GM03348 (cell line): ENCODE measurements at places on chromosomes 1 and 21.
A peak's percentile ranks its signal among the peaks of the same experiment; 100 is the strongest.

DNA sequence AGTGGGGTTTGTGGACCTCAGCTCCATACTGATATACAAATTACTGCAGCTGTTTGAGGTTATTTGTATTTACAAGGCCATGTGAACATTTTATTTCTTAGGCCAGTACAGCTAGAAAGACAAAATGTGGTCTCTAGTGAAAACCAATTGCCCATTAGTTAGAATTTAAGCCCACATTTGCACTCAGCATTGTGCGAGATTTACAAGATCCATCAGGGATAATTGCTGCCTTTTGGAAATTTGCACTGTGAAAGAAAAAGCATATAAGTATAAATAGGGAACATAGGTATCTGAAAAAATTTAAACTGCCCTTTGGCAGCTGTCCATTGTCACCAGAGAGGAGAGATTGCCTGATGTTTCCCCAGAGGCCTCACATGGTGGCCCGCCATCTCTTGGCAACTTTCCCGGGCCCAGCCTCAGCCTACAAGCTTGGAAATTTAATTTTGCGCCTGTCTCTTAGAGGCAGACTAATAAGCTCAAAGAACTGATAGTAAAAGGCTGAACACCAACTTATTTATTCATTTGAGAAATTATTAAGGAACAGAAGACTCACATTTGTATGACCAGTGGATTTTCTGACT lies 120.7 kb downstream of the MAP3K21 start:
- DNase-seq, result no peak

DNA sequence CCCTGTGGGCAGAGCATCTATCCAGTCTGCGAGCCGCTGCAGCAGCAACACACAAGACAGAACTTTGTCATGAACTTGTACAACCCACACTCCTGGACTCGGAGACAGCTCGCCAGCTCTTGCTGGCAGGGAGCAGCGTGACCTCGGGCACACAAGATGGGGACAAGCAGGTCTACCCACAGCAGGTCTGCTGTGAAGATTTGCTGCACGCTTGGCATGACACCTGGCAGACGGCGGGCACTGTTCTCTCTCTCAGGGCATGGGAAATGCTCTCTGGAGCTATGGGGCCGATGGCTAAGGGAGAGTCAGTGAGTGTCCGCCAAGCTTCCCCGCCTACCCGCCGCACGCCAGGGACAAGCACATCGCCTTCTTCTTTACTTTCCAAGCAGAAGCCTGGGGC lies 90.0 kb downstream of the STUM start:
- no peak for DNase-seq

DNA sequence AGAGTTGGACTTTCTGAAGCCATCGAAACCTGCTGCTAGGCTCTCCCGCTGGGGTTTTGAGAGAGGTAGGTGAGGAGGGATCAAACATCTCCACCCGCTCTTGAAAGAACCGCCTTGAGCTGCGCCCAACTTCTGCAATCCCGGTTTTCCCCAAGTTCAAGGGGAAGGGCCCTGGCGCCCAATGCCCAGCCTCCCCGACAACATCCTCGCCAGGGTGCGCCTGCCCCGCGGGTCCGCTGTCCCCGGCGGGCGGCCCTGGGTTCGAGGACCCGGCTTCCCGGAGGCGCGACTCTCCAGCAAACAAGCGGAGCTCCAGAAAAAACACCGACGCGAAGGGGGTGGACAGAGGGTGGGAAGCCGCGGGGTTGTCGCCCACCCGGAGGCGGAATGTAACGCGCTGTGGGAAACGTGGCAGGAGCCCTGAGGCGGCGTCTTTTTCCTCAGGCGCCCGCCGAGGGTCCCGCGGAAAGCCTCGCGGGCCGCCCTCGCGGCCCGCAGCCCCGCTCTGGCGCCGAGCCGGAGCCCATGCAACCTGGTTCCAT lies 607 bp downstream of the BTG3 start:
- peak; percentile 48 for DNase-seq

DNA sequence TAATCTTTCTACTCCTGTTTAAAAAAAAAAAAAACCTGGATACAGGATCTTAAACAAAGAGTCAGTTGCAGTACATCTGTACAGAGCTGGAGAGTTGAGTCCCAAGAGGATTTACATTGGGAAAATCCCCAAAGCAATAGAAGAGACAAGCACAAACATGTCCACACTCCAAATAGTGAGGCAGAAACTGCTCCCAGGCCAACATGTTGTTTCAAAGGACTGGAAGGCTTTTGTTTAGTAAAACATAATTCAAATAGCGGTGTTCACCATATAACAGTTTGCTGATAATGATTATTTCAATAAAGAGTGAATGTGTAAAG lies 425.4 kb downstream of the ADGRL2 start:
- no peak for DNase-seq

DNA sequence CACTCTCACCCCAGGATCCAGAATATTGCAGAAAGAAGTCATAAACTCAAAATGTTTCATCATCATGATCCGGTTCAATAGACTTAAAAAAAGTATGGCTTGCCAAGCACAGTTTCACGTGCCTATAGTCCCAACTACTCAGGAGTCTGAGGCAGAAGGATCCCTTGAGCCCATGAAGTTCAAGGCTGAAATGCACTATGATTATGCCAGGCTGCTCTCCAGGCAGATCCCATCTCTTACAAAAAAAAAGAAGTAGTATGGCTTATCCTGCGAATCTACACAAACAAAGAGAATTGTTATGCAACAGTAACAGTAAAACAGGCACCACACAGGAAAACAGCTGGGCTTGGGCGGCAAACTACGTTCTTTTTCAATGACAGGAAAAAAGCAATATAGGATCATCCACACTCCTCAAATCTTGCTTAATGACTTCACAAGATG lies 76.2 kb downstream of the EIF4G3 start:
- DNase-seq, result peak; percentile 36
